ENCODE measurements at places on chromosomes 12 and 14.

DNA sequence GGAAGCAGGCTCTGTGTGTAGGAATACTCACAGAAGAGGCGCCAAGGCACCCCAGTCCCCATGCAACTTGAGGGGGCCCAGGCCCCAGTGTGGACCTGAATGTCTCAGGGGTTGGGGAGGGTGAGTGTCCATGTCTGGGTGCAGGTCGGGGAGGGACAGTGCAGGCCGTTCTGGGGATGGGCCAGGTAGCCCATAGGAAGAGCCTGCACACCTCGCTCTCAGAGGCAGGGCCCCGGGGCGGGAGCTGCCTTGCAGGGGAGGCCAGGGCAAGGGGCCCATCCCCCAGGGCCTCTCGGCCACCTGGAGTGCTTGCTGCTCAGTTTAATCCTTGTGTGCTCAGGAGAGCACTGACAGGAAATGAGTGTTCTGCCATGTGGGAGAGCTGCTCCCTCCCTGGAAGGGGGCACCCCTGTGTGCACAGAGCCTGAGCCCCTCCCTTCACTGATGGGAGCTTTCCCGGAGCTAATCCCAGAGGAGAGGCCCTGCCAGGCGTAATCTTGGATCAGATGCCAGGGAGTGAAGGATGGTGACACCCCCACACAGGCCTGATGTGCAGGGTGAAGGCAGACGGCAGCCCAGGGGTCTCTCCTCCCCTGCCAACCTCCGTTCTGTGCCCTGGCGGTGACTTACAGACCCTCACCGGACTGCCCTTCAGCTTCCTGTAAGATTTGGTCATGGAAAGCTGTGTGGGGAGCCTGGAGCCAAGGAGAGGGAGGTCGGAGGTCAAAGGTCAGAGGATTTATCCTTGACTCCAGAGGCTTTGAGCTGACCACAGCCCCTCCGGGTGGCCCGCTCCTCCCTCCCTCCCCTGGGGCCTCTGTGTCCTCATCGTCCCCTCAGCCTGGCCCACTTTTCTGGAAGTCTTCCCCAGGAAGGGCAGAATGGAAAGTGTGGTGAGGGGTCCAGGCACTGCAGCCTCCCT, 24.4 kb upstream of the FBRSL1 start:
- DNase-seq, result no peak

DNA sequence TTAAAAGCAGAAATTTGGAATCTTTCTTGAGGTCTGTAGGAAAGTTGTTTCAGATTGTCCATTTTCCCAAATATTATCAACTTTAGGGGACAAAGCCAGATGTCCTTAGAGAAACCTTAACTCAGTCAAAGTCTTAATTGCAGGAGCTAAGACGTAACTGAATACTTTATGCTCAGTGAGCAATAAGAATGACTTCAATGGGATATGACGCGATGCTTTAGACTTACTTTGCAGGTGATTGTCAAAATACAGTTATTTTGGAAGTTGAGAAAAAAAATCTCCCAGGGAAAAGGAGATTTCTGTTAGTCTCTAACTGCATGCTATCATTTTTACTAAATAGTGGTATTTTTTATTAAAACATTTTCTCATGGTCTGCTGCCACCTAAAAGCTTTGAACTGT, 750.9 kb upstream of the STXBP6 start:
- DNase-seq, result no peak

DNA sequence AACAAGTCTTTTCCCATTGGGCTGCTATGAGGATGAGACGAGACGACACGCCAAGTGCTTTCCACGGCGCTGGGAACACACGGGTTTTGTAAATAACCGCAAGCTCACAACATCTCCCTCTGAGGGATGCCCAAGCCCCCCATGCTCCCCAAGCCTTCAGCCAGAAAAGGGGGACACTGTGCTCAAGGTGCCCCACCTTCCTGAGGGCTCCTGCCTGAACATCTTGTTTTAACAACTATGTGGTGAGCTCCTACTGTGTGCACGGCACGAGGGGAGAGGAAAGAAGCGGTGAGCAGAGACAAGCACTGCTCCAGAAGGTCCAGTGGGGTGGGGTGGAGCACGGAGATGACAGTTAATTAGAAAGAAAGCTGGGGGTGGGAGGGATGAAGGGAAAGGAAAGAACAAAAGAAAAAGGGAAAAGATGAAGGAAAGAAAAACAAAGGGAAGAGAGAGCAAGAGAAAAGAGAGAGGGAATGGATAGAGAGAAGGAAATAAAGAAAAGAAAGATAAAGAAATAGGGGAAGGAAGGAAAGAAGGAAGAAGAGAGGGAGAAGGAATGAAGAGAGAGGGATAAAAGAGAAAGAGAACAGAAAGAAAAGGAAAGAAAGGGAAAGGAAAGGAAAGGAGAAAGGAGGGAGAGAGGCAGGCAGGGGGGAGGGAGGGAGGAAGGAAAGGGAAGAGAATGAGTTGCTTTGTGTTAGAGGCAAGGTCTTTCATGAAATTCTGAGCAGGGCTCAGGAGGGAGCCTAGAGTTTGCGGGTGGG, 56.8 kb downstream of the SLC15A4 start:
- DNase-seq, result no peak

- DNase-seq, result no peak
Observed at GRCh38 chr12:127297327-127297726, 969.6 kb upstream of the TMEM132C start.

DNA sequence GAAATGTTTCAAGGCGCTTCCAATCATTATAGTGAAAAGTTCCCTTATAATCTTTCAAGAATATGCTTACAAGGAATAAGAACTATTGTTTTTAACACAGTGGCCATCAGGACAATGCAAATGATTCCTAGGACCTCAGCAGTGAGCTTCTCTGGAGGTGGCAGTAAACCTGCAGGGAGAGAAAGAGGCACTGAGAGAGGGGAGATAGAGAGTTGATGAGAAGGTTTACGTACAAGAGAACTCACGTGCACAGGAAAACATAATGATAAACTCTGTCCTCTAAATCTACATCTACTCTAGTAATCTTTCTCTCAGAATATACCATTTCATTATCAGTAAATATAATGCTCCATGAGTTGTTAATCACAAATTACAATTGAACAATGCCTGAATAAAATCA, 715 bp downstream of the KLRC4 start:
- no peak for DNase-seq

DNA sequence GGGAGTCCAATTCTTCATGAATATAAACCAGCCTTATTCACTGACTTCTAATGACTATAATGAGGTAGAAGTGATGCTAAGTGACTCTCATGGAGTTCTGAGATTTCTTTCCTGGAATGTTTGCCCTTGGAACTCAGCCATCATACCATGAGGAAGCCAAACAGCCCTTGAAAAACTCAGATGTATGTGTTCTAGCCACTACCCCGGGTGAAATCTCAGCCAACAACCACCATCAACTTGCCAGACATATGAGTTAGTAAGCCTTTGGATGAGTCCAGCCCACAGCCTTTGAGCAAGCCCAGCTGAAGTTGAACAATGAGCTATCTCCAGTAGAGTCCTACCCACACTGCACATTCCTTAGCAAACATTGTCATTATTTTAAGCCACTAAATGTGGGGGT, 149.5 kb downstream of the SLC6A15 start:
- no peak for DNase-seq

- DNase-seq, result no peak
Observed at GRCh38 chr12:131603106-131603938, 107.6 kb upstream of the SFSWAP start.

Measured in SK-N-SH (cell line).